ENCODE measurements at places on chromosomes 5 and 9. TPM values are rescaled to one million over a fixed set of nuclear protein-coding genes. Genes with fewer than 3 reads are reported as not detected.

- H3K4me3 ChIP-seq, result no peak overlapping the region
- no peak for DNase-seq
- peaks cover 6% of the 10 kb centered on the region for H3K4me1 ChIP-seq
Observed at GRCh38 chr9:84598921-84599636, 70.5 kb upstream of the NTRK2 start.

- H3K27me3 ChIP-seq, result peaks cover 24% of the 10 kb centered on the region
- no peaks in the 10 kb centered on the region for H3K4me1 ChIP-seq
- no peak overlapping the region for H3K27ac ChIP-seq
- no peaks in the 10 kb centered on the region for H3K36me3 ChIP-seq
- DNase-seq, result no peak
- no peak overlapping the region for H3K4me3 ChIP-seq
Observed at GRCh38 chr5:78610163-78610583, 38.4 kb downstream of the LHFPL2 start.

IL17B gene
- total RNA-seq, result not detected

RETREG1 gene
- total RNA-seq, result 51.8 TPM

GRCh38 chr5:137179203-137179602 is 319.9 kb downstream of the SPOCK1 start:
- DNase-seq, result no peak
- H3K27me3 ChIP-seq, result no peaks in the 10 kb centered on the region
- H3K36me3 ChIP-seq, result no peaks in the 10 kb centered on the region
- no peaks in the 10 kb centered on the region for H3K4me1 ChIP-seq
- H3K27ac ChIP-seq, result no peak overlapping the region

GRCh38 chr5:157597277-157597676 is 21.7 kb upstream of the ADAM19 start:
- peaks cover 94% of the 10 kb centered on the region for H3K4me1 ChIP-seq
- DNase-seq, result no peak
- no peak overlapping the region for H3K4me3 ChIP-seq
- peak overlapping the region; percentile 79 for H3K27ac ChIP-seq
- peaks cover 24% of the 10 kb centered on the region for H3K36me3 ChIP-seq

NIPAL4 gene
- not detected for total RNA-seq

SLC9A3 gene
- total RNA-seq, result 1.6 TPM

DNA sequence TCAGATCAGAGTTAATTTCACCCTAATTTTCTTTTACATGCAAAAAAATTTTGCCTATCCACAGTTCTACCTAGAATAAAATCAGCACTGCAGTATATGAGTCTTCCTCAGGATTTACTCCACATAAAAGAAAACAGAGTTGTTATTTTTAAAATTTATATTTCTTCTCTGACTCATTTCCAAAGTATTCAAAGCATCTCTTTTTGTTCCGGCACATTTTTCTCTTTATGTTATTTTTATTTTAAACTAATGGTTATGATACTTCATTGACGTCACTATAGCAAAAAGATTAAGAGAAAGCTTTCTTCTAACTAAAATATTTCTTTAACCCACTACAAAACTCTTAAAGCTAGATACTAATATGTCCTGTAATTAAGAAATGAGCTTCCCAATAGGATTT is 590.4 kb downstream of the PRELID2 start:
- H3K36me3 ChIP-seq, result no peaks in the 10 kb centered on the region
- H3K27ac ChIP-seq, result no peak overlapping the region
- no peak for DNase-seq
- no peaks in the 10 kb centered on the region for H3K27me3 ChIP-seq
- H3K4me1 ChIP-seq, result no peaks in the 10 kb centered on the region

EIF4E1B gene
- not detected for total RNA-seq

DNA sequence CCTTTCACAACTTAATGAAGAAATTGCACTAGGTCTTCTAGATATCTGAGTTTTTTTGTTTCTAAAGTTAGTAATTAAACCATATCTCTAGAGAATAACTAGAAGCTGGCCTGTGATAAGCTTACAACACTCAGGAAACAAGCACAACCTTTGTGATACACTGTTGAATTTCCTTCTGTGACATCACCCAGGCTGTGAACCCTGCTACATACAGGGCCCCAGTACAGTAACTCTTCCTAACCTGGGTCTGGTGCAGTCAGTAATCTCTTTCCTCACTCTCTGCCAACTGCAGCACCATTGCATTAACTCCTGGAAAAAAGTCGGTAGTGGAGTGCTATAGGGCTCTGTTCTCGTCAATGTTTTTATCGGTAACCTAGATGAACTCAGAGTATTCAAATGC is 10.6 kb upstream of the IGFBPL1 start:
- H3K27ac ChIP-seq, result no peak overlapping the region
- peaks cover 10% of the 10 kb centered on the region for H3K27me3 ChIP-seq
- DNase-seq, result no peak
- peaks cover 9% of the 10 kb centered on the region for H3K4me1 ChIP-seq
- H3K4me3 ChIP-seq, result no peak overlapping the region

- no peak for DNase-seq
- no peaks in the 10 kb centered on the region for H3K4me1 ChIP-seq
- H3K27ac ChIP-seq, result no peak overlapping the region
- H3K36me3 ChIP-seq, result no peaks in the 10 kb centered on the region
Observed at GRCh38 chr5:18354828-18355227, 720.6 kb downstream of the TAF11L14 start.

PCDHGA4 gene
- 0.10 TPM for total RNA-seq

GRCh38 chr5:104189909-104190308 is 627.3 kb upstream of the NUDT12 start:
- DNase-seq, result no peak
- H3K36me3 ChIP-seq, result no peaks in the 10 kb centered on the region
- H3K4me1 ChIP-seq, result no peaks in the 10 kb centered on the region
- no peaks in the 10 kb centered on the region for H3K27me3 ChIP-seq

SPATA31E1 gene
- total RNA-seq, result not detected

GRCh38 chr5:33260098-33260497 is 180.7 kb upstream of the TARS1 start:
- no peak overlapping the region for H3K27ac ChIP-seq
- no peaks in the 10 kb centered on the region for H3K4me1 ChIP-seq
- no peak for DNase-seq

DNA sequence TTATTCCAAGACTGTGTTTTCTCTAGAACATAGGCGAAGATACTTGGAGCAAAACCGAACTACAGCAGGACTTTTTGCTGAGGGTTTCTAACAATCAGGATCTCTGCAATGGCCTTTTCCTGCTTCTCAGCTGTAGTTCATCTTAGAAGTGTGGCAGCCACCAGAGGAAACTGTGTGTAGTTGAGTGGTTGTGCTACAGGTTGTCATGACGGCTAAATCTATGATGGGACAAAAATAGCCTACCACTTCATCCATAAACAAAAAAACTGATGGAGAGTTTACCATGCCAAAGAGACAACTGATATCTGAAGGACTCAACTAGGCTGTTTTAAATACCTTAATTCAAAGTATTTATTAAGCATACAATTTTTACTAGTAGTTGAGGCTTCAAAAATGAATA is 28.2 kb upstream of the DMAC1 start:
- H3K36me3 ChIP-seq, result no peaks in the 10 kb centered on the region
- no peak overlapping the region for H3K27ac ChIP-seq
- H3K4me1 ChIP-seq, result no peaks in the 10 kb centered on the region
- no peak overlapping the region for H3K4me3 ChIP-seq
- H3K27me3 ChIP-seq, result peaks cover 2% of the 10 kb centered on the region
- no peak for DNase-seq

QRFP gene
- not detected for total RNA-seq

- H3K27ac ChIP-seq, result peak overlapping the region; percentile 69
- H3K4me1 ChIP-seq, result peaks cover 34% of the 10 kb centered on the region
- H3K36me3 ChIP-seq, result peaks cover 40% of the 10 kb centered on the region
- H3K4me3 ChIP-seq, result peak overlapping the region; percentile 35
- no peaks in the 10 kb centered on the region for H3K27me3 ChIP-seq
- DNase-seq, result peak; percentile 40
Observed at GRCh38 chr5:55650386-55650785, 61.7 kb downstream of the SLC38A9 start.

DNA sequence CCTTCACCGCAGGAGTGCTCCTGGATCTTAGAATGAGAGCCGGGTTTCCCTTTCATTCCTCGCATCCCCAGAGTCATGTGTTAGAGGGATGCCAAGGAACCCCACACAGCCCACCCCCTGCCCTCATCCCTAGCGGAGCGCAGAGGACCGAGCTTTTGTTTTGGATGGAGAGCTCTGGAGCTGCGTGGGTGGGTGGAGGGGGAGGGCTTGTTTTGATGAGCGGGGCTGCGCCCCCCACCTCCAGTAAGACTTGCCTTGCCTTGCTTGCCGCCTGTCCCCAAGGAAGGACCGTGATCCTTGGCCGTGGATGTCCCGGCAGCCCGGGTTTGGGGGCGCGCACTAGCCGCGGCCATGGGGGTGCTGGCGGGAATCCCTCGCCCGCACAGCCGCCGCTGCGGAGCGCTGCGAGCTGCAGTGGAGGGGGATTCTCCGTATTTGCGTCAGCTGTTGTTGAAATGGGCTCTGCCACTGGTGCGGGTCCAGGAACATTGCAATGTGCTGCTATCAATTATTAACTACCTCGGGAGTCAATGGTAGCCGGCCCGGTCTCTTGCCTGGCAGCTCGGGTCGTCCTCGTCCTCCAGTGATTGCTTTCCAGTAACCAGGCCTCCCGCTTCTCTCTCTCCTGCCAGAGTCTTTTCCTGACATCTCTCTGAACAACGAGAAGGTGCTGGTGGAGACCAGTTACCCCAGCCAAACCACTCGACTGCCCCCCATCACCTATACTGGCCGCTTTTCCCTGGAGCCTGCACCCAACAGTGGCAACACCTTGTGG is 1.0 kb downstream of the EGR1 start:
- DNase-seq, result peak; percentile 41
- H3K4me3 ChIP-seq, result peak overlapping the region; percentile 87
- peaks cover 6% of the 10 kb centered on the region for H3K36me3 ChIP-seq
- H3K27ac ChIP-seq, result no peak overlapping the region

TERT gene
- total RNA-seq, result 0.29 TPM

DNA sequence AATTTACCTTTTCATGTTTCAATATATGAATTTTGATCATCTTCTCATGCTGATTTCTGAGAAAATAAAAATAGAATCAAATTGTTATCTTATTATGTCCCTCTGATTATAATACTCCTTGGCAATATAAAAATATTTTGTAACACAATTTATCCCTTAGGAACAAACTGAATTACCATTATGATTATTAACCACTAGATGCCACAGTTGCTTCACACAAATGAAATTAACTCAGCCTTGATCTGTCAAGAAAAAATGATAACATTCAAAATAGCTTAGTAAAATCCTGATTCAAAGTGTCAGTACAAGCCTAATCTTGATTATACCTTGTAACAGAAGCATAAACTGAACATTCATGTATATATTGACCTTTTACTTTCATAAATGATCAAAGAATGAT is 4.8 kb upstream of the CHSY3 start:
- no peak overlapping the region for H3K4me3 ChIP-seq
- peaks cover 4% of the 10 kb centered on the region for H3K4me1 ChIP-seq
- H3K36me3 ChIP-seq, result no peaks in the 10 kb centered on the region
- H3K27ac ChIP-seq, result no peak overlapping the region
- H3K27me3 ChIP-seq, result peaks cover 16% of the 10 kb centered on the region

PCDHA4 gene
- total RNA-seq, result not detected

DNA sequence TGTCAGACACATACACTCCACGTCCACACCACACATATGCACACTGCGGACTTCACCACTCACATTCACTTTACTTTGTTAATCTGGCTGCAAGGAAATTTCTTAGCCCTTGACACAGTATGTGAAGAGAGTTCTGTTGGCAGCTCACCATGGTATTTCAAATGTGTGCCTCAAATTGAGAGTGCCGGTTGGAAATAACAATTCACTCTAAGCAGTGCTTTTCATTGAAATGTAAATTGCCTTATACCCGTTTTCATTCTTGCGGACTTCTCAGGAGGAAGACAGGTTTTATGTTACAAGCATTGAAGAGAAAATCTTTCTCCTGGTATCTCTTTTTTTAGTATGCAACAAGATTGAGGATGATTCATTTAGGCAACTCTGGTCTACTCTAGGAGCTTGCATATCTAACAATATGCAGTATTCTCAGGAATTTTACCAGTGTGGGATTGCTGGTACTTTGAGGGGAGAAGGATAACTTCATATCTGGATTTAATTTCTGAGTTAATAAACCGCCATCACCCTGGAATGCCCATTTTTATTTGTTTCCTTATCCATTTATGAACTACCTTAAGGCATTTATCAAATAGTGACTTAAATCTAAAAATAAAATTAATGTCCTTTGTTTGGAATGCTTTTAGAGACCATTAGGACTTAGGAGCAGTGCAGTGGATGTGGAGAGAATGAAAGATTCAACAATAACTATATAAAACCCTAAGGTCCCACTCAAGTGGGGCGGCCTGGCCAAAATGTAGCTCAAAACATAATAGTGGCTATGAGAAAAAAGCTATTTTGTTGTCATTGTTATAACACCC is 87.0 kb downstream of the IQGAP2 start:
- no peak overlapping the region for H3K27ac ChIP-seq
- no peak overlapping the region for H3K4me3 ChIP-seq
- H3K4me1 ChIP-seq, result peaks cover 6% of the 10 kb centered on the region
- H3K27me3 ChIP-seq, result no peaks in the 10 kb centered on the region

GRCh38 chr5:151107084-151107483 is 26.2 kb upstream of the TNIP1 start:
- no peak overlapping the region for H3K27ac ChIP-seq
- H3K27me3 ChIP-seq, result no peaks in the 10 kb centered on the region
- H3K4me1 ChIP-seq, result no peaks in the 10 kb centered on the region
- H3K36me3 ChIP-seq, result peaks cover 76% of the 10 kb centered on the region
- no peak for DNase-seq

PCDHB13 gene
- not detected for total RNA-seq

GRCh38 chr5:329121-329735 is 7.7 kb downstream of the AHRR start:
- peaks cover 57% of the 10 kb centered on the region for H3K36me3 ChIP-seq
- H3K27me3 ChIP-seq, result no peaks in the 10 kb centered on the region
- no peak for DNase-seq

BTNL9 gene
- not detected for total RNA-seq

DNA sequence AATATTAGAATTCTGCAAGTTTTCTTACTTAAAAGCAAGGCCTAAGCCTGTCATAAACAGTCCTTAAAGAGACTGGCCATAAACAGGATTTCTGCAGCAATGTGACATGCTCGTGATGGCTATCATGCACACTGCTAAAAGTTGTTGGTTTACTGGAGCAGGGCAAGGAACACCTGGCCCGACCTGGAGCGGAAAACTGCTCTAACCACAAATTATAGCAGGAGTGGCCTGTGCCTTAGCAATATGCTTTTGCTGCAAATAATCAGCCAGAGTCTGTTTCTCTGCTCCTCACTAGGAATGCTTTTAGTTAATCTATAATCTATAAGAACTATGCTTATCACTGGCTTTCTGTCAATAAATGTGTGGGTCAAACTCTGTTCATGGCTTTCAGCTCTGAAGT is 322.9 kb upstream of the RPS23 start:
- H3K4me1 ChIP-seq, result no peaks in the 10 kb centered on the region
- DNase-seq, result no peak
- H3K27me3 ChIP-seq, result peaks cover 9% of the 10 kb centered on the region
- H3K4me3 ChIP-seq, result no peak overlapping the region
- H3K27ac ChIP-seq, result no peak overlapping the region
- no peaks in the 10 kb centered on the region for H3K36me3 ChIP-seq

- DNase-seq, result no peak
- no peak overlapping the region for H3K4me3 ChIP-seq
- H3K27ac ChIP-seq, result no peak overlapping the region
- H3K4me1 ChIP-seq, result no peaks in the 10 kb centered on the region
- H3K36me3 ChIP-seq, result no peaks in the 10 kb centered on the region
- peaks cover 10% of the 10 kb centered on the region for H3K27me3 ChIP-seq
Observed at GRCh38 chr5:144048259-144048856, 122.1 kb downstream of the YIPF5 start.

MARCHF11 gene
- total RNA-seq, result not detected

- H3K4me1 ChIP-seq, result peaks cover 42% of the 10 kb centered on the region
- peaks cover 41% of the 10 kb centered on the region for H3K36me3 ChIP-seq
- no peak overlapping the region for H3K27ac ChIP-seq
- DNase-seq, result no peak
- no peak overlapping the region for H3K4me3 ChIP-seq
- H3K27me3 ChIP-seq, result no peaks in the 10 kb centered on the region
Observed at GRCh38 chr5:177595991-177596774, 3.7 kb upstream of the B4GALT7 start.

TLX3 gene
- total RNA-seq, result not detected

Measured in activated CD8-positive, alpha-beta T cell treated with anti-CD3 and anti-CD28 coated beads, Interleukin-2, amount 10 ng/mL, durations not matched to agents 7 days and 5 days (primary cell).